ENCODE measurements at places on chromosomes 1 and 21.

DNA sequence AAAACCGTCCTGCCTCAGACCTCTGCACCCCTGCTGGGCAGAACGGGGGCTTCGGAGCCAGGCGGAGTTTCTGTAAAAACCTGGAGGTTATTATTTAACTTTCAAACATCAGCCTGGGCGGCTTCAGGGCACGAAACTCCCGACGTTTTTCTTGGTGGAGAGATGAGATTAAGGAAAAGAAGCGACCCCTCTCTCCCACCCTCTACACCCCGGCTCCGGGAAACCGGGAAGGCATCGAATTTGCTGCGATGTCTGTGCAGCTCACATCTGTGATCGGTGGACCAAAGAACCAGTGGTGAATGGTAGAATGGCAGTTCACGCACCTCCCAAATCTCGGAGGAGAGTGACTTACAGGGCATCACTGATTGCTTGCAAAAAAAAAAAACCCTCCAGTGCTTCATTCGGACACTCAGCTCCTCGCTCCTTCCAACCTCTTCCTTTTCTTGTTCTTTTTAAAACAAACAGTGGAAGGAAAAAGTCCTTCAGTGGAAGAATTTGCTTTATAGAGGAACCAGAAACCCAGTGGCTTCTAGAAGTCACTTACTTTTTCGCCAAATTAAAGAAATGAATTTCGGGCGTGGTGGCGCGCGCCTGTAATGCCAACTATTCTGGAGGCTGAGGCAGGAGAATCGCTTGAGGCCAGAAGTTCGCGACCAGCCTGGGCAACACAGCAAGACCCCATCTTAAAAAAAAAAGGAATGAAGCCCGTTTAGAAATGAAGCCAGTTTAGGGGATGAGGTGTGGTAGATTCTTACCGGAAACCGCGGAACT, 884 bp downstream of the PHACTR4 start:
- DNase-seq: no peak

- no peak for DNase-seq
Measured at GRCh38 chr1:215376544-215377264, 190.4 kb upstream of the KCTD3 start.

- DNase-seq: no peak
Measured at GRCh38 chr1:175725684-175726083, 17.7 kb downstream of the TNR start.

GRCh38 chr1:181100015-181100905, 11.8 kb downstream of the IER5 start:
- no peak for DNase-seq

GRCh38 chr21:35548904-35549615, 500.0 kb upstream of the RUNX1 start:
- DNase-seq: no peak

DNA sequence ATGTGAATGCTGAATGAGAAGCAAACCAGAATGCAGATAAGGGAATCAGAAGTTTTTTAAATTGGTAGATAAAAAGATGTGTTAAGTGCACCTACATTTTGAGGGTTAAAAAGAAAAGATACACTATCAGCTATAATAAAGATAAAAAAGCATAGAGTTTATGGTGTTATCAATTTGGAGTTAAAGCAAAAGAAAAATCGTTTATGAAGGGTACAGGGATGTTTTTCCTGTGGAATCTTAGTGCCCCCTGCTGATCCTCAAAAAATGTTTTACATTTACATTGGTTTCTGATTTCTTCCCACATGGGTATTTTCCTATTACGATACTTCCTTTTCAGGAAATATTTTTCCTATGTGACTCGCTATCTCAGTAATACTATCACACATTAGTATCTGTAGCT, 293.5 kb downstream of the MRPL39 start:
- no peak for DNase-seq

GRCh38 chr1:41507110-41507720, 22.7 kb upstream of the EDN2 start:
- DNase-seq: no peak

GRCh38 chr1:181087400-181087901, 1.0 kb upstream of the IER5 start:
- DNase-seq: no peak

GRCh38 chr1:189821833-189822232, 655.8 kb downstream of the BRINP3 start:
- DNase-seq: no peak

GRCh38 chr21:32666258-32666657, 54.1 kb upstream of the CFAP298 start:
- DNase-seq: no peak

DNA sequence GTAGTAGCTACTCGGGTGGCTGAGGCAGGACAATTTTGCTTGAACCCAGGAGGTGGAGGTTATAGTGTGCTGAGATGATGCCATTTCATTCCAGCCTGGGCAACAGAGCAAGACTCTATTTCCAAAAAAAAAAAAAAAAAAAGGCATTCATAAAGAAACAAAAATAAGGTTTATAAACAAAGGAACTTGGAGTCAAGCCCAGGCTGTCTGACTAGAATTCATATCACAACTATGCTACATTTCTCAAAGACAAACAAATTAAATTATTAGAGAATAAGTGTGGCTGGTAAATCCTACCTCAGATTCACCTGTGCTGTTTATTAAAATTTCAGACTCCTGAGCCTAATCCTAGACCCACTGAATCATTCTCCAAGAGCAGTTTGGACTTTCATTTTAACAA, 4.2 kb downstream of the GCLM start:
- no peak for DNase-seq

GRCh38 chr1:152182944-152183361, 23.9 kb upstream of the RPTN start:
- no peak for DNase-seq

Data from left colon (tissue), 2 donors.